Stomach (tissue), 19 donors: ENCODE measurements at places on chromosomes 11 and 22. TPM values are rescaled to one million over a fixed set of nuclear protein-coding genes. Genes with fewer than 3 reads are reported as not detected.

DNA sequence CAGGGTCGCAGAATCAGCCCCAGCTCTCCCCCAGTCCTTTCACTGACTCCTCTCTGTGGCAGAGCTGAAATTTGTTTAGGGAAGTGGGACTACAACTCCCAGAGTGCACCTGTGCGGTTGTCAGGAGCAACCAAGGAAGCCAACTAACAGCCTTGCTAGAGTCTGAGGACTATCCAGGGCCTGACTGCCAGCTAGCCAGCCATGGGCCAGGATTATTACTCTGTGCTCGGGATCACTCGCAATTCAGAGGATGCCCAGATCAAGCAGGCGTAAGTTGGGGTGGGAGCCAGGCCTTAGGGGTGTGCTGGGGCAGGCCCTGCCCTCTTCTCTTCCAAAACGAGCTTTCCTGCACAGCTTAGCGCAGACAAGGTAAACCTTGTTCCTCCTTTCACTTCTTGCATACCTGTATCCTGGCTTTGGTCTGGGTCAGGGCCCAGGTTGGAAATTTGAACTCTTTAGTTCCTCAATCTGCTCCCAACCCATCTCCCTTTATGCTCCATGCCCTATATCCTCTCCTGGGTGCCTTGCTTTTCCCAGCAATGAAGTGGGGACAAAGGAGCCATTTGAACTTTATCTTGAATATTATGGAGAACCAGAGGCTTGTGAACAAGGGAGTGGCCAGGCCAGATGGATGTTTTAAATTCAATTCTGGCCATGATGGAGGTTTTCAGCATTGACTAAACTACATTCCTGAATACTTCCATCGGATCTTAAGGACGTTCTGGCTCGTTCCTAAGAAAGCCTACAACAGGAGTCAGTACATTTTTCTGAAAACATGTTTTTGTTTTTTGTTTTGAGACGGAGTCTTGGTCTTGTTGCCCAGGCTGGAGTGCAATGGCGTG lies at the start of gene DNAJB13:
Gene DNAJB13 (plus strand): TSS at position 158 of the 842 bp plus-strand sequence. CDS start 44 bp downstream, at position 202.
- DNase-seq = peak; percentile 79

DNA sequence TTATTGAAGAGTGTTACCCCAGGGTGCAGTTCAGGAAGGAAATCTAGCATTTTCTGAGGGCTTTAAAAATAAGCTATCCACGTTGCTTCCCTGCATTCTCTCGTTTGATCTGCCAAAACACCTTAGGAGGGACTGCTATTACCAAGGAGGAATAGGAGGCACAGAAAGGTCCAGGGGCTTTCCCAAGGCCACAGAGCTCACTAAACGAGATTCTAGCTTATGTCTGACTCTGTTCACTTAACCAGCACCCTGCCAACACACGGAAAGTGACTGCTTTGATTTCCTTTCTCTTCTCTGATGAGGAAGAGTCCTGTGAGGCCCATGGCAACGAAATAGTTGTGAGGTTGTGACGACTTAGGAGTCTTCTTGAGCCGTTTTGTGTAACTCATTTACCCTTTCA lies 3.4 kb upstream of the PTPN5 start:
- no peak for DNase-seq

RAG2 gene
- not detected for total RNA-seq

GRCh38 chr11:134574425-134574824 lies 162.4 kb upstream of the B3GAT1 start:
- no peak for DNase-seq

- peak; percentile 60 for DNase-seq
These were observed 11.7 kb upstream of the CREB3L1 start for GRCh38 chr11:46265764-46266163.

HDAC10 gene
- 42.2 TPM for total RNA-seq

GRCh38 chr11:66293777-66294625 lies 2.3 kb downstream of the TMEM151A start:
- DNase-seq = no peak

FADS3 gene
- total RNA-seq = 140 TPM

GRCh38 chr11:19183646-19184045 lies 18.1 kb downstream of the CSRP3 start:
- DNase-seq = no peak

DNA sequence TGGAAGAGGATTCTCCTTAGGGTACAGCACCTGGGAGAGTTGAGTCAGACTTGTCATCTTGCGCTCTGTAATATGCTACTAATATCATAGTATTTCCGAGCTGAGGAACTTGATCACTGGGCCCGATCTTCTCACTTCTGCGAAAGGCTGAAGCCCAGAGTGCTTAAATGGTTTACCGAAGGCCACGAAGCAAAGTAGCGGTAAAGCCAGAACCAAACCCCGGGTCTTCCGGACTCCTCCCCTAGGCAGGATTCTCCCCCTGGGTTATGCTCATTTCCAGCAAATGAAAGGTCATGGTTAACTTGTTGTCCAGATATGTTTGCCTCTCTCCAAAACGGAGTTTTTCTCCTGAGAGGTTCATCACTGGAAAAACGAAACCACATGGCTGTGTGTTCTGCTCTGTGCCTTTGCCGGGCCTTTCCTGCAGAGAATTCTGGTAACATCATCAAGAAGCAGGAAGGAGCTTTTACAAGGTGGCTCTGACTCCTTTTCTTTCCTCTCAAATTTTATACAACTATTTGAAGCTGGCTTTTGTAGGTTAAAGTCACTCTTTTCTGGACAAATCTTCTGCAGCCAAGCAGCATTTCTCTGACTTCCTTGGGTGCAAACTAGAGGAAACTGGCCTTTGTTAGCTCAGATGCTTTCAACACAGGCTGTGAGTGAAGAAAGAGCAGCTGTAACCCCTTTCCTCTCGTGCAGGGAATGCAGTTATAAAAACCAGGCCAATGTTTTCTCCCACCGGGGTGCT lies 35.5 kb downstream of the UBASH3B start:
- no peak for DNase-seq

TRIM48 gene
- total RNA-seq = not detected

MUC5AC gene
- total RNA-seq = 830 TPM

DNA sequence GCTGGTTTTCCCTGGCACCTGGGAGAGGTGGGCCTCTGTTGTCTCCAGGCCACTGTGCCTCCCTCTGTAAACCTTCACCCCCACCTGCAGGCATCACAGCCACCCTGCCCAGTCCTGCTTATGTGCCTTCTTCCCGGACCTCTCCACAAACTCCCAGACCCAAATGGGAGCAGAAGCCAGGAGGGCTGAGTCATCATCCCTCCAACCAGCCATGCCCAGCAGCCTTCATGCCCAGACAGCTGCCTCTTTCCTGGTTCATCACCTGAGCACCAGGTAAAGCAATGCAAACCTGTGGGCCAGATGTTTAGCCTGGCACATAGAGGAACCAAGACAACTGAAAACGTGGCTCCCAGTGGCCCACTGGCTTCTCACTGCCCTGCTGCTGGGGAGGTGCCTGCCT lies 2.1 kb upstream of the TMPRSS4 start:
- peak; percentile 40 for DNase-seq

SYT13 gene
- total RNA-seq = 3.9 TPM

GRCh38 chr11:15935373-15935772 lies 421.0 kb downstream of the SOX6 start:
- no peak for DNase-seq

APOA5 gene
- not detected for total RNA-seq

- DNase-seq = no peak
These were observed 390.5 kb downstream of the TBC1D22A start for GRCh38 chr22:47152938-47153337.

DNA sequence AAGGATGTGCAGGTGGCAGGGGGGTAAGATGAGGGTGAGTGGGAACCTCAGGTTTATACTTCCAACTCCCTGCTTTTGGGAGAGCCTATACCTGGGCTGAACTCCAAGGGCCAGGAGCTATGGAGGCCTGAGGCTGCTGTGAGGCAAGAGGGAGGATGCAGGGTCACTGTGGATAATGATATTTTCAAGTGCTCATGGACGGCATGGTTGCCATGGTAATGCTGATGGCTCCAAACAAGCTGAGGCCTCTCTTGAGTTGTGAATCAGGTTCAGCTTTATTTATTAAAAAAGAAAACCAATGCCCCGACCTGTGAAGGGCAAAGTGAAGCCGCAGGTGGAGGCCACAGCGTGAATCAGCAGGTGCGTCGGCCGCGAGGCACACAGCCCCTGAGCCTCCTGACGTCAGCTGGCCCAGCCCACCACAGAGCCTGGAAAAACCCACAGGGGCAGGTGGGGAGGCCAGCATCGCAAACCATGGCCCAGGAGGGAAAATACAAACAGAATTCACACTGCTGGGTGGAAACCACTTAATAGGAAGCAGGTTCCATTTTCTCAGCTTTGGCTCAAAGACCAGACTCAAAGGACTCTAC lies 17.4 kb upstream of the CREB3L1 start:
- DNase-seq = no peak

KLHL22 gene
- total RNA-seq = 14.6 TPM

GRCh38 chr11:131593301-131593700 lies 222.9 kb downstream of the NTM start:
- no peak for DNase-seq
